ENCODE measurements at places on chromosomes 12 and 14.

GRCh38 chr14:59206892-59207291 lies 18.4 kb downstream of the DAAM1 start:
- no peak for DNase-seq

DNA sequence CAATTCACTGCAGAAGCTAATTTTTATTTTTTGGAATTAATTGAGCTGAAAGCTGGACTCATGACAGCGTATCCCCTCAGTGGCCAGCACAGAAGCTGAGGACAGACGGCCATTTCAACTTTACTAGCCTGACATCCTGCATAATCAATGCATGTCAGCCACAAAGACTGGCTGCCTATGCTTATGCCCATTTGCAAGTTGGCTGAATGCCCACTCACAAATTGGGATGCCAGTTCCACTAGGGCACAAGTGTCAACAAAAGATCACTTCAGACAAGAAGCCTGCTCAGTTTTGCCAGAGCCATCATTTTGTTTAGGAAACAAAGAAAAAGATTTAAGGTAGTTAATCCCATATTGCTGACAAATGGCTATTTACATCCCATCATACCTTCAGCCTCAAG lies 417.6 kb downstream of the NOVA1 start:
- no peak for DNase-seq

GRCh38 chr14:99475179-99475578 lies 5.5 kb downstream of the SETD3 start:
- no peak for DNase-seq

DNA sequence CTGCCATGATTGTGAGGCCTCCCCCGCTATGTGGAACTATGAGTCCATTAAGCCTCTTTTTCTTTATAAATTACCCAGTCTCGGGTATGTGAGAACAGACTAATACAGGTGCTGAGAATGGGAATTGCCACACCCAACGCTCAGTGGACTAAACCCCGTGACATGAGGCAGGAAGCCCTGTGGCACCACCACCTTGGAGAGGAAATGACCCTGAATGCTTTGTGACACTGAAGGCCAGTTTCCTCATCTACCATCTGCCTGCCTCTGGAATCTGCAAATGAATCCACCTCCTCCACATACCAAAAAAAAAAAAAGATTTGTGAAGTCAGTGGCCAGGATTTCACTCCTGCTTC lies 41.6 kb downstream of the NT5DC3 start:
- DNase-seq: no peak

GRCh38 chr12:92094751-92095161 lies 50.9 kb downstream of the BTG1 start:
- no peak for DNase-seq

DNA sequence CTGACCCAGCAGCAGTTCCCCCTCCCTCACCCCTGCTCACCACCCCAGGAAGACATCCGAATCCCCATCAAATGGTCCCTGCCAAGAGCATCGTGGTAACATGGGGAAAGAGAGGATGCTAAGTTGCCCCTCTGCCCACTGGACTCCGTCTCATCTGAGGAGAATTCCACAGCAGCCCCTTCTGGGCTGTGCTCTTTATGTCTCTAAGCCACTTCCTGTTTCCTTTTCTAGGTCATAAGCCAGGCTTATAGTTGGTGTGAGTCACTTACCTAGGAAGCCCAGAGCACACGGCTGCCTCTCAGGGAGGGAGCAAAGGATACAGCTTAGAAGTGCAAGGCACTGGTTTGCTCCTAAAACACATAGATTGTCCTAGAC lies 76.0 kb downstream of the VCPKMT start:
- no peak for DNase-seq

GRCh38 chr12:123393747-123394146 lies 9.8 kb downstream of the KMT5A start:
- no peak for DNase-seq

DNA sequence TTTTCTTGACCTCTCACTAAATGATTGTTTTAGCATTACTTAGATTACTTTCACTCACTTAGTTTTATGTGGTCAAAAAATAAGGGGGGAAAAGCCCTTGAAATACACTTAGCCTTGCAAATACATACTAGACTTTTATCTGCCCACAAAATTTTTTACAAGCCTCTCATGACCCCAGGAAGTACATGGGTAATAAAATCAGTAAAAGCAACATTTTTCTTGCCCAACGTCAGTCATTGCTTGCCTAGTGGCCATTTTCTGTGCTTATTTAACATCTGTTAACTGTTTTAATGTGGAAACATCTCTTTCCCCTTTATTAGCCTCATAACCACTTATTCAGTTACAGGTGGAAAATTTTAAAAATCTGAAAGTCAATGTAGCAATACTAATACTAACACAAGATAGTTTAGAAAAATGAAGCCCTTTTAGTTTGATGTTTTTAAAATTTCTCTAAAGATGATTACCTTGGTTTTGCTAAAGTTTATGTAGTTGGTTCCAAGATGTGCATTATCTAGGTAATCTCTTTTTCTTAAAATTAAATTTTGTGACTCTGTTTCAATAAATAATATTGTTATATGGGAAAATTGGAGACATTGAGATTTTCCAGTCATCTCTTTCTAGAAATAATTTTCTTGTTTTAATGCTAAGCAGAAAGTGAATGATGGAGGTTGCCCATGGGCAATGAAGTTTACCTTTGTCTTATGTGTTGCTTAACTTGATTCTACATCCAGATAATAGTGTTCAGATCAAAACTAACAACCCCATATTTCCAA lies 175.5 kb downstream of the TMTC2 start:
- DNase-seq: no peak

DNA sequence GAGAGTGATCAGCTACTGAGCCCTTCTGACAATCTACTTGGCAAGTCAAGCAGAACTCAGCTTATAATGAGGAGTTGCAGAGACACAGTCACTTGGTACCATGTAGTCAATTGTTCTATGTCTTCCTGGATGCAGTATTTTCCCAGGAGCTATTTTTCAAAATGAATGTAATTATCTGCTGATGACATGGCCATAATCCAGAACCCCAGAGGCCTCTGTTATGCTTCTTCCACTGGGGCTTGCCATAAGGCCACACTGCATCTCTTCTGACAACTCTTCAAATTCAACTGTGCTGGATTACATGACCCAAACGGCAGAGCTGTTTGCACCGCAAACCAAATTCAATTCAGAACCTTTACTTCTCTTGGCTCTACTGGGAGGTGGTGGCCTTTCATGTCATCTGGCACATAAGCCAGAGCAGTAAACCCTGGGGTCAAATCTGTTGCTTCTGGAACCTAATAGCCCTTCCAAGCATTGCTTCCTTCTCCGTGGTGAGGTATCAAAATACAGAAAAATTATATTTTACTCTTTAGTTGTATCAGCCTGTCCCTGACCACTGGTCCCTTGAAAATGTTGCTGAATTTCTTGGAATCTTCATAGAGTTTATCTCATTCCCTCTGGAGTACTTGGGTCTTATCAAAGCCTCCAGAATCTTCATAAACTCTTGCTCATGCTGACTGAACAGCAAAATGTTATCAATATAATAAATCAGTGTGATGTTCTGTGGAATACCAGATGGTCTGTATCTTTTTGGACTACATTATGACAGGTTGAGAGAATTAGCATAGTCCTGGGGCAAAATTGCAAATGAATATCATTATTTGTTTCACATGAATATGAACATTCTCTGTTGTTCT lies 79.4 kb upstream of the DCN start:
- no peak for DNase-seq

DNA sequence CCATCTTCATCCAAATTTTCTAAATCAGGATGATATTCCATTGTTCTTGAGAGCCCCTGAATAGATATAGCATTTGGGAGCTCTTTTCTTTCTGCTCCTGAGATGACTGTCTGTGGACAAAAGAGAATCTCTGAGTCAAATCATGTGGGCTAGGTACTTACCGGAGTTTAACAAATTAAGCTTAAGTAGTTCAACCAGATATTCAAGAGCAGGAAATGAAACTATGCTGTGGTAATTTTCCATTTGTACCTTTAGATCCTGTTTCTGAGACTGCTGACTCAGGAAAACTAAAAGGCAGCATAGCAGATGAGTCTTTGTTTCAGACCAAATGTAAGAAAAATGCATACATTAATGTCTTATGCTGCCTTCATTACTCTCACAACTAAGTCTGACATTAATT lies at the start of gene CLEC7A:
TSS of gene CLEC7A (minus strand) at position 158 of the 400 bp plus-strand sequence. CDS start at position 41, 117 bp downstream.
- no peak for DNase-seq

GRCh38 chr12:109580272-109580671 lies 6.7 kb downstream of the MVK start:
- DNase-seq: no peak

GRCh38 chr12:65977384-65977783 lies 153.1 kb downstream of the HMGA2 start:
- DNase-seq: no peak

DNA sequence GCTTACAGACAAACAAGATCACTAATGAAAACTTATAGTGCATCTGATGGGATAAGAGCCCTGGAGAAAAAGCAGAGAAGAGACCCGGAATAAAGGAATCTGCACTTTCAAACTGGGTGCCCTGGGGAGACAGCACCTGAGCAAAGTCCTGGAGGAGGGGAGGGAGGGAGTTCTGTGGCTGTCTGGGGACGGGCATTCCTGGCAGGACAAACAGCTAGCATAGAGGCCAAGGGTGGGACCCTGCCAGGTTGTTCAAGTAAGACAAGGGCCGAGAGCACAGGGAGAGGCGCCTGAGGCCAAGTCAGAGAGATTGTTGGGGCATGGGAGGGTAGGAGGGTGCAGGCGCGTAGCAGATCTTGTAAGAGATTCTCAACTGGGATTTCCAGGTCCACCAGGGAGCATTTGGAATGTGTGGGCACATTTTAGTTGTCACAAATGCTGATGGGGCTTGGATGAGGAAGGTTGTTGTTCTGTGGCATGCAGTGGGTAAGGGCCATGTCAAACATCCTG lies 14.2 kb downstream of the IQSEC3 start:
- no peak for DNase-seq

GRCh38 chr12:94761559-94761958 lies 111.2 kb upstream of the TMCC3 start:
- DNase-seq: no peak

- DNase-seq: peak; percentile 3
Measured at GRCh38 chr12:16610743-16611142, 4.8 kb upstream of the LMO3 start.

DNA sequence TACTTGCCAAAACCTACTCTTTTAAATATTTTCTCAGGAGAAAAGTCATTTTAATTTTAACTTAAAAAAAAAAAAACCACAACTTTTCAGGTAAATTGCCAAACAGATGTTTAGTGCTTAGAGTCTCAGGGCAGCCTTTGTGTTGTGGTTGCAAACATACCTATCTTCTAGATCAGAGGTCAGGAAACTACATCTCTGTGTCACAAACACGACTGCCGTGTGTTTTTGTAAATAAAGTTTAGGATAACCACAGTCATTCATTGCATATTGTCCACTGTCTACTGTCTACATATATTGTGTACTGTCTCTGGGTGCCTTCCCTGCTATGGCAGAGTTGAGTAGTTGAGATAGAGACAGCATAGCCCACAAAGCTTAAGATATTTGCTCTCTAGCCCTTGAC lies 48.9 kb downstream of the DYRK2 start:
- no peak for DNase-seq

DNA sequence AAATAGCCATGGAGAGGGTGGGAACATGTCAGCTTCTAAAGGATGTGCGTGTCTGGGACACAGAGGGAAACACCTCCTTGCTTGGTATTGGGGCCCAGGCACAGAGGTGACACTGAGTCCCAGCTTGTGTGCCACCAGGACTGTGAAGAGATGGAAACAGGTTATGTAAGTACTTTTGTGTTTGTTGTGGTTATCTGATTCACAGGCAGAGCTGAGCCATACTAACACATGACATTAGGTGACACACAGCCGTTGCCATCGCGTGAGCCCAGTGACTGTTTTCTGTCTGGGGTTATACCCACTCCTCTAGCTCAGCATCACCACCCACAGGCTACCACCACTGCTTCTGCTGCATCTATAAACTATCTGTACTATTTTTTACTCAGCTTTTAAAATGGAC lies 12.1 kb upstream of the FLVCR2 start:
- no peak for DNase-seq

DNA sequence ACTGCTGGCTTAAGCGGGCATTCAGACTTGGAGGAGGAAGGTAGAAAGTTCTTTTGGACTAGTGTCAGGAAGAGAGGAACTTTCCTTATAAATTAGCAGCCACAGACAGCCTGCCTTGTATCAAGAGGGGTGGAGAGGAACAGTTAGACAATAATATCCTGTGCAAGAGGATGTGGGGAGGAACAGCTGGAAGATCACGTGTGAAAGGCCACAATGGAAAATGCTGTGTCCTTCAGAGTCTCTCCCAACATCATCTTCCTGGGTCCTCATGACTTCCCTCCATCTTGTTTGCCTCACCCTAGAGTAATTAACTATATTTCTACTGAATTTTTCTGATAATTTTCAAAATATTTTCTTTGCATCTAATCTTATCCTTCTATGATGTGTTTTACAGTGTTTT lies 117.4 kb downstream of the MGAT4C start:
- DNase-seq: no peak
